Left renal pelvis (tissue), 4 donors: ENCODE measurements at places on chromosomes 2 and 18.
A peak's percentile ranks its signal among the peaks of the same experiment; 100 is the strongest.

DNA sequence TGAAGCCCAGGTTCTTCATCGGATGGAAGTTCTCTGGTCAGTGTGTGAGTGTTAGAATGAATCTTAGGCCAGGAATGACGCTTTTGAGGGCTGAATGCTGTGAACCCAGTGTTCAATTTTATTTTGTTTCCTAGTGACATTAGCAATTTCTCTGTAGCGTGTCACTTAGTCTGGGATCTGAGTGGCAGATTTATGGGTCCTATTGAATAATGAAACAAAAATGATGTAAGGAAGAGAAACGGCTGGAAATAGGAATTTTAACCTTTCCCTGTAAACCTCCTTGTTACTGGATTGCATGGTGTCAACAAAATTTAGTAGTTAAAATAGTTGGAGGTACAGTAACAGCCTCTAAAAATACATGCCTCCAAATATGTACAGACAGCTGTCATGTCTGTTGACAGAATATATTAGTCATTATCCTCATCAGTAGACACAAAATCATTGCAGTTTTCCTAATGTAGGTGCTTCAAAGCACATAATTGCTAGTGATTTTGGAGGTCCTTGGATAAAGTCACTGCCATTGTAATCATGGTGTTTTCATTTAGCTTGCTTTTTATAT is 223.8 kb upstream of the SPRED2 start:
- DNase-seq: no peak

- no peak for DNase-seq
These were observed 239.3 kb upstream of the SP5 start for GRCh38 chr2:170475878-170476277.

DNA sequence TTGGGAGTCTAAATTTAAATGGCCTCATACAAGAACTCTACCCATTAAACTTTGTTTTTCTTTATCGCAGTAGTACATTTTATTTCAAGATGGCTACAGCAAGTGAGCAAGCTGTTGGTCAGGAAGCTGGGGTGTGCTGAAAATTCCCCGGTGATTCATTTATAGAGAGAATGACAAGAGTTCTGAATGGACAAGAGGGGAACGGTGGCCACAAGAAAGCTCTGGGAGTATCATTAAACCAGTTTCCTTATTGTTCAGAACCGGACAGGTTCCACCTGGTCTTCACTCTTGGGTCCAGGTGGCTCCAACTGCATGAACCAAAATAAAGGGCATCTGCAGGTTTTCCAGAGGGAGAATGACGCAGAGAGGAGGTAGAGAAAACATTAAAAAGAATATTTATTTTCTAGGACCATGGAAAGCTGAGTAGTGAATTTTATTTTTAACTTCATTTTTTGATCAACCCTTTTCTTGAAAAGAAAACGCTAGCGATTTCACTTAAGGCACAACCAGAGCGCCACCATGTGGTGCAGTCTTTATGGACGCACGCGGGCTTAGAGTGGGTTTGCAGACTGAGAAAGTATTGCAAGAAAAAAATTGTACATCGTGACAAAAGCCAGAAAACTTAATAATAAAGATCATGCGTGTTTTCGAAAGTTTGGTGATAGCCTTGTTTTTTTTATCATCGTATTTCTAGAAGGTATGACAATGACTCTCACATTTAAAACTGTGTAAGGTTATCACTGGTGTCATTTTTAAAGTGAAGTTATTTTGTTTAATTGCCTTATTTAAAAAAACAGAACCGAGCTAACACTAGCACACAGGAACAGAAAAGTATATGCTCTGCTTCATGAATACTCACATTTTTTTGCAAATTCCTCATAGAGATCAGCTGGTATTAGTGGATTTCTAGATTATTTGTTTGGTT is 97.9 kb upstream of the NOL4 start:
- DNase-seq: peak; percentile 36

DNA sequence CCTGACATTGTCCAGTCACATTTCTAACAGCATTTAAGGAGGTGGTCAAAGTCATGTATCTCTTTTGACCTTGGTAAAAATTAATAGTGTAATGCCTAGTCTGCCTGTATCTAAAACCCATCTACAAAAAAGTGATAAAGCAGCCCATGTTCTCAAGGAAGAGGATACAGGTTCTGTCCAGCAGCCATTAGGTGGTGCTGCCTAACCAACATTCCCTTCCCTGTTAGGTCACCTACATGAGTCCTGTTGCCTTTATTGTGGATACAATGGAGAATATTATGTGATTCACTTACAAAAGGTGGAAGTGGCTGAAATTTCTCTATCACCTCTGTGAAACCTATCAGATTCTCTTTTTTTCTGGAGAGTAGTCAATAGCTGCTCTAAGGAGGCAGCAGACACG is 52.5 kb downstream of the AQP4 start:
- peak; percentile 42 for DNase-seq

DNA sequence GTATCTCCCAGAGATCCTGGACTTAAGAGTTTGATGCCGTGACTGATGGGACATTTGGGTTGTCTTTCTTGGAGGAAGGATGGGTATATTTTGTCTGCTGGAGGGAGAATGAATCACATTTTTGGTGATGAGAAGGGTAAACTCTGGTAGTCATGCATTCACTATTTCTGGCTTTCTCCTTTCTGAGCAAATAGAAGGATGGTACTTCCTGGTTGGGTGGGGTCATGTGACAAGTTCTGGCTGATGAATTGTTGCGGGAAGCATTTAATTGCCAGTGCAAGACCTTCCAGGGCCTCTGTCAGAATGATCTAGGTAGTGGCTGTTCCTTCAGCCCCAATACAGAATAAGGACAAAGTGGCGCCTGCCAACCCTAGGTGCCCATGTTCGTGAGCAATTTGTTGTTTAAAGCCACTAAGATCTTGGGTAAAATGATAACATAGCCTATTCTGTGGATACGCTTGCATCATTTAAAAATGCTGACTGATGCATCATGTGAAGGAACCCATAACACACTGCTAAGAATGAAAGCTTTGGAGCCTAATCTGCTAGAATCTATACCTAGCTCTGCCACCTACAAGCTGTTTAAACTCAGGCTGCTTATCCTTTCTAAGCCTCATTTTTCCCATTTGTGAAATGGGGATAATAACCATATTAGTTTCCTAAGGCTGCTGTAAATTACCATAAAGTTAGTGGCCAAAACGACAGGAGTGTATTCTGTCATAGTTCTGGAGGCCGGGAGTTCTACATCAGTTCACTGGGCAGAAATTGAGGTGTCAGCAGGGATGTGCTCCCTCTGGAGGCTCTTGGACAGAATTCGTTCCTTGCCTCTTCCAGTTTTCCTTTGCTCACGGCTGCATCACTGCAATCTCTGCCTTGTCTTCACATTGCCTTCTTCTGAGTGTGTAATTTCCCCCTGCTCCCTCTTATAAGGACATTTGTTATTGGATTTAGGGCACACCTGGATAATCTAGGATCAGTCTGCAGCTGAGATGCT is 281.3 kb downstream of the AGPS start:
- DNase-seq: no peak

- no peak for DNase-seq
These were observed 84.2 kb upstream of the LYPD6 start for GRCh38 chr2:149246186-149246585.

DNA sequence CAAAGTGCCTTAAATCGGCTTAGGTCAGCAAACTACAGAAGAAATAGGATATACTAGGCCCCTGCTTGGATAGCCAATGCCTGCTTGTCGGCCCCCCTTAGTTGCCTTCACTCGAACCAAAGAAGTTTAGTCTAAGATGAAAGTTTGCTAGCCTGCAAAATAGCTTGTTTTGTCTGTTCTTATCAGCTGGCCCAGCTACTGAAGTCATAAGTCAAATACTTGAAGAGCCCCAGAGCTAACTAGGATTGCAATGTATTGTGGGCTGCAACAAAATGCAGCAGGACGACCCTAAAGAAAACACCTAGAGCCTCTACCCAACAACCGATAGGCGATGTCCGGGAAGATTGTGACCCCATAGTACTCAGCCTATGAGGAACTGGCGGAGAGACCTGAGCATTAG is 183.5 kb upstream of the HS6ST1 start:
- DNase-seq: no peak

- DNase-seq: no peak
These were observed 3.8 kb upstream of the OTOF start for GRCh38 chr2:26481706-26482105.

- DNase-seq: no peak
These were observed 69.9 kb downstream of the XRCC5 start for GRCh38 chr2:216179015-216179414.

DNA sequence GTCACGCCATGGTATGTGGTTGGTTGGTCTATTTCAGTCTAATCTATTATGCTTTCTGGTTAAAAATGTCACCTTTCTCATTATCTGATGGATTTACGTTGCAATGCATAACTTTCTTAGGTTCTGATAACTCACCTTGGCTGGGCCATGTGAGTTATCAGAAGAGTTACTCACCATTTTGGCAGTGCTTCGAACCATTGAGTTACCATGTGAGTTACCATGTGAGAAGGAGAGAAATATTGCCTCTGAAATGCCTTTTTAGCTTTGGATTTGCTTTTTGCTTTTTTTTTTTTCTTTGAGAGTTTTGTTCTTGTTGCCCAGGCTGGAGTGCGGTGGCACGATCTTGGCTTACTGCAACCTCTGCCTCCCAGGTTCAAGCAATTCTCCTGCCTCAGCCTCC is 1.6 kb downstream of the SMARCAL1 start:
- DNase-seq: no peak

GRCh38 chr2:195414537-195415100 is 242.4 kb upstream of the SLC39A10 start:
- DNase-seq: peak; percentile 2

GRCh38 chr2:105777031-105777482 is 32.3 kb downstream of the NCK2 start:
- no peak for DNase-seq

GRCh38 chr2:71801969-71802368 is 345.7 kb downstream of the CYP26B1 start:
- no peak for DNase-seq

GRCh38 chr2:218478544-218478943 is 59.6 kb downstream of the VIL1 start:
- DNase-seq: no peak

- no peak for DNase-seq
These were observed 211.9 kb downstream of the HRH4 start for GRCh38 chr18:24672165-24672941.

DNA sequence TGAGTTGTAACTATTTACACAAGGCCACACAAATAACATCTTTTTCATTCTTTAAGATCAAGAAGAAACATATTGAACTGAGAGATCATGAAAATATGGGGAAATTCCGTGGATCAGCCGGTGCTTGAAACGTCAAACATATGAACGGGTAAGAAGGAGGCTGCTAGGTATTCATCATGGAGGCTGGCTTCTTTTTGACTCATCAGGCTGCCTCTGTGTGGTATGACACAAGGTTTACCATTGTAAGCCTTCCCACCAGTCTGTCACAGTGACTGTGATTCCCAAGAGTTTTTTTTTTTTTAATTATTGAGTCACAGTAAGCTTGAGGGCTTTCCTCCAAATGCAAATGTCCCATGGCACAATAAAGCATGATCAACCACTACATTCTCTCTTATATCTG is 506.9 kb downstream of the BCL11A start:
- no peak for DNase-seq

GRCh38 chr2:233711312-233712008 is 1.2 kb upstream of the UGT1A5 start:
- peak; percentile 51 for DNase-seq

GRCh38 chr2:99948010-99948409 is 194.4 kb downstream of the AFF3 start:
- no peak for DNase-seq

- no peak for DNase-seq
These were observed 139.8 kb upstream of the XPO1 start for GRCh38 chr2:61677942-61678341.

DNA sequence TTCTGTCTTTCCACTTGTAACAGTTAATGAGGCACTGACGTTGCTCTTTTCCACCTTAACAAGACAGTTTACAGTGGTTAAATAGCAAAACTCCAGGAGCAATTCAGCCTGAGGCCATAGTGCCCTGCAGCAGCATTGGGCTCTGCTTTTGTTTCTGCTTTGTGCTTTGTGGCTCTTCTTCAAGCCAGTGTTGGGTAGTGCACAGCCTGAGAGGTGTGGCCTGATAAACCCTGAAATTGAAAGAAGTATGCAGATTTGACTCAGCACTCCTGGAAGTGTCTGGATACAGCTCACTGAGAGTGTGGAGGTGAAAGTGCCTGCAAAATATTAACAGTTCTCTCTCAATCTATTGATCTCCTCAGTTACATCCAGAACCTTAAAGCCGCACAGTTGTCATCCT is 63.0 kb downstream of the STK25 start:
- DNase-seq: no peak

DNA sequence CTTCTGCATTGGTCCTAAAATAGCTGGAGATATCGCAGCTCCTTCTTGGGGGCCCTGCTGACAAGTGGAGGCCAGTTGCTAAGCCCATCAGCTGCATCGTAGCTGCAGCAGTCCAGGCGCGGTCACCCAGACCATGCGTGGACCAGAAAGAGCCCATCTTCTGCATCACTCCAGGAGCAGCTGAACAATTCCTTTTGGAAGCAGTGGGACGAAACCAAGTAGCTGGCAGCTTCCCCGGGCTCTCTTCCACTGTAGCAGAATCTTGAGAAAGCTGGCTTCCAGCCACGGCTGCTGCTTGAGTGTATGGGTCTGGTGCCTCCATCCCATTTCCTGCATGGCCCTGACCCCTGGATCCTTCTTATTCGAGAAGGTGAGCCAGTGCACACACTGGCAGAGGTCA is 22.2 kb upstream of the CAB39 start:
- DNase-seq: no peak

GRCh38 chr2:21037671-21038108 is 6.2 kb downstream of the APOB start:
- DNase-seq: no peak

GRCh38 chr2:181124497-181124896 is 144.1 kb downstream of the UBE2E3 start:
- DNase-seq: no peak

DNA sequence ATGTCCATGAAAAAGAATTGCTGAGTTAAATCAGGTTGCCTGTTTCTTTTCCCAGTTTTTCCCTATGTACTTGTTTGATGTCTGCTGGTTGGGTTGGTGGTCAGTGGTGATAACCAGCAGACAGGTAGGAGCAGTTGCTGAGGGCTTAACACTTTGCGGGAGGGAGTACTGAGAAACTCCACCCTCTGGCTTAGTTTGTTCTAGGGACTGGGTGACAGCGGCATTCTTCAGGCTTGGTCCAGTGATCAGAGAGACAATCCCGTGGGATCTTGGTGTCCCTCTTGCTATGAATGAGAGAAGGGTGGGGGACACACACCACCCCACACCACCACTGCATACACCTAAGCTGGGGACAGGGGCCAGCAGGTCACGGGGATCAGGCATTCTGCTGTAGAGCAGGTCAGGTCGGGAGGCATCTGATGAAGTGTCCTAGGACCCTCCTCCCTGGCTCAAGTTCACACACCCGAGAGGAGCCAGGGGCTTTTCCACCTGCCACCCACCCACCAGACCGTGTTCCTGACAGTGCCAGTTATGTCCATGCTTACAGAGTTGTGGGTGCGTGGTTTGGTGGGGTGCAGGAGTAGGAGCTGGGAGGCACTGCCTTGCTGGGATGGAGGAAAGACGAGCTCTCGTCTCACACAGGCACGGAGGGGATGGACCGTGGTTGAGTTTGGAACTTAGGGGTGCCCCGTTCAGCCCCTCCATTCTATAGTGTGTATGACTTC is 21.3 kb upstream of the ALLC start:
- DNase-seq: no peak
